ENCODE measurements at places on chromosomes 6 and 20. TPM values are rescaled to one million over a fixed set of nuclear protein-coding genes. Genes with fewer than 3 reads are reported as not detected.

DNA sequence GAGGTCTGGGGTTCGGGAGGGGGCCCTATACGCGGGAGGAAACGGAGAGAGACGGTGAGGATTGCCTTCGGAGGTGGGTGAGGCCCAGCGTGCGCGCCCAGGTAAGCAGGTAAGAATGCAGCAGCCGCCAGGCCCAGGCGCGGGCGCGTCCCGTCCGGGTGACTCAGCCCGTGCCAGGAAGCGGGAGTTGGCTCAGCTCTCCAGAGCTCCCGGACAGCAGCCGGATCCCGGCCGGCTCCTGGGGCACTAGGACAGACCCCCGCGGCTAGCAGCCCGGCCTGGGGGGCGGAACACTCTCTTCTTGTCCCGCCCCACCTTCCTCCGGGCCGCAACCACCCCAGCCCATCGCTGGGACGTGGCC, 1.5 kb upstream of the MDFI start:
- no peak for DNase-seq

The SLC13A3 gene
- not detected for total RNA-seq

- DNase-seq, result no peak
Measured at GRCh38 chr20:49123982-49124381, 64.2 kb downstream of the STAU1 start.

GRCh38 chr20:35541118-35541782, 628 bp upstream of the ERGIC3 start:
- no peak for DNase-seq

The RUNX2 gene
- total RNA-seq, result 9.3 TPM

- DNase-seq, result no peak
Measured at GRCh38 chr6:38233161-38233791, 406.5 kb downstream of the BTBD9 start.

- DNase-seq, result no peak
Measured at GRCh38 chr6:44549516-44549915, 162.0 kb downstream of the CDC5L start.

DNA sequence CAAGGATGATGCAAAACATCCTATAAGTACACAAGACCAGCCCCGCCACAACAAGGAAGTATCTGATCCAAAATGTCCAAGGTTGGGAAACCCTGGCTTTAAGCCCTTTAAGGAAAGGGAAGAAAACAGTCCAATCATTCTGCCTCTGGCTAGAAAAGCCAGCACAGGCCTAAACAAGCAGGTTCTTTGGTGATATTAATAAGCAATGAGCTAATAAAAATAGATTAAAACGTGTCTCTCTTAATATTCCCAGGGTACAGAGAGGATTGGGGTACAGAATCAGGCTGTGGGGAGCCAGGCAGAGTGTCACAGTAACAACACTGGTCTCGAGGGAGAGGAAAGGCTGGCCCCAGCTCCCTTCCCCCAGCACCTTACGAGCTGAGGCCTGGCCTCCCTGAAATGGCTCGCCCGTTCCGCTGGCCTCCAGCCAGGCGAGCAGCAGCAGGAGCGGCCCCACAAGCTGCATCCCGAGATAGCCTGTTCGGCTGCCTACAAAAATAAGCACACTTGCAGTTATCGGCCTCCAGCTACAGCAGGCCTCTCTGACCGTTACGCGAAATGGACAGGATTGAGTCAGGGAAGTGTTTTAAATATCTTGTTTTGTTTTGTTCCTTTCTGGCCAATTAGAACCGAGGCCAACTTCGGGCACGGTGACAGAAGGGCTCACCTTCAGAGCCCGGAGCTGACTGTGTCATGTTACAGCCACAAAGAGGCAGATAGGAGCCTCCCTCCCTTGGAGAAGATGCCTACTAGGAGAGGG, 4.0 kb upstream of the ZMYND8 start:
- DNase-seq, result no peak

GRCh38 chr20:10249822-10250221, 31.2 kb downstream of the SNAP25 start:
- no peak for DNase-seq

- DNase-seq, result no peak
Measured at GRCh38 chr6:7629321-7629720, 39.3 kb downstream of the SNRNP48 start.

GRCh38 chr6:79170959-79171358, 63.5 kb downstream of the HMGN3 start:
- no peak for DNase-seq

The COX4I2 gene
- total RNA-seq, result not detected

DNA sequence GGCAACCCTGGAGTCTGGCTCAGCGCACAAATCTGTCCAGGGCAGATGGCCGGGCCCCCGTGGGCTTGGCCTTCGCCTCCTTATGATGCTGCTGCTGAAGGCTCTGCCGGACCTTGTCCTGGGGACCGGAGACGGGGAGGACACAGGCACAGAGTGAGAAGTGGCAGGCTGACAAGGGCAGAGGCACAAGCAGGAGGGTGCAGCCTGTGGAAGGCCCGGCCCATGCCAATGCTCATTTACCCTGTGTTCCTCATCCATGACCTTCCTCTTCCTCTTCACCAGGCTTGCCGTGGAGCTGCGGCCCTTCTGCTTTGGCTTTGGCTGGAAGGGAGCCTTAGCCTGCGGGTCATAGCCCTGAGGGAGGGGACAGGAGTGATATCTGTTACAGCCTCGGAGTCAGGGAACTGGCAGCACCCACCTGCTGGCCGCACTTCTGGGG, 2.4 kb downstream of the B3GALT4 start:
- no peak for DNase-seq

DNA sequence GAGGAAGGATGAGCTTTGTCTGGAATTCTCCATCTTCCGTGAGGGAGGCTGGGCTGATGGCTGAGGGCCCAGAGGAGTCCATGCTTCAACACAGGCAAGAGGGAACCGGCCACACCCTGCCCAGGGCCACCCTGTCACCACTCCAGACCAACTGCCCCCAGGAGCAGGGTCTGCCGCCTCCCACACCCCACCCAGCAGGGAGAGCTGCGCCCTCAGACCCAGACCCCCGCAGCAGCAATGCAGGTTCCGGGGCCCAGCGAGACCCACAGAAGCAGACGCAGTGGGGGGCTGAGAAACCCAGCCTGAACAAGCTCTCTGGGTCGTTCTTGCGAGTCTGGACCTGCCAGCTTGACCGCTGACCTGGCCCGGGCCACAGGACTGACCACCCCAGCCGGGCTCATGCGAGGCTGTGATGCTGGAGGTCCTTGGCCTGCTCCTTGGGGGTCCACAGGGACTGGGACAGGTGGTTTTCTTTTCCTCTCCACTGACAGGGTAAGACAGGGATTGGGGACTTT, 25.0 kb downstream of the FRMD1 start:
- no peak for DNase-seq

- DNase-seq, result no peak
Measured at GRCh38 chr6:44292661-44293365, 20.3 kb downstream of the AARS2 start.

- DNase-seq, result no peak
Measured at GRCh38 chr20:45325371-45325770, 17.3 kb upstream of the MATN4 start.

DNA sequence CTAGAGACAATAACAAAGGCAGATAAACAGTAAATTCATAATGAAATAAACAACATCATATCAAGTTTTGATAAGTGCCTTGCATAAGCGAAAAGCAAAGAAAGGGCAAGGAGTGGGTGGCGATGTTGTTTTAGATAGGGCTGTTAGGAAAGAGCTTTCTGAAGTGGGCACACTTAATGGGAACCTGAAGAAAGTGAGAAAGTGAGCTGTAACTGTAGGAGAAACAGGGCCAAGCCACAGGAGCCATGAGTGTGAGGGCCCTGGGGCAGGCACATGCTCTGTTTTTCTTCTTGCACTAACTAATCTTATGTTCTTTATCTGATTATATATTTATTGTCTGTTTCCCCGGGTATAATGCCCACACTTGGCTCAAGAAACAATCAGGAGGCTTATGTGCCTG, 193.4 kb upstream of the SUPT3H start:
- DNase-seq, result peak; percentile 20

GRCh38 chr6:14713008-14713960, 532.6 kb upstream of the JARID2 start:
- no peak for DNase-seq

DNA sequence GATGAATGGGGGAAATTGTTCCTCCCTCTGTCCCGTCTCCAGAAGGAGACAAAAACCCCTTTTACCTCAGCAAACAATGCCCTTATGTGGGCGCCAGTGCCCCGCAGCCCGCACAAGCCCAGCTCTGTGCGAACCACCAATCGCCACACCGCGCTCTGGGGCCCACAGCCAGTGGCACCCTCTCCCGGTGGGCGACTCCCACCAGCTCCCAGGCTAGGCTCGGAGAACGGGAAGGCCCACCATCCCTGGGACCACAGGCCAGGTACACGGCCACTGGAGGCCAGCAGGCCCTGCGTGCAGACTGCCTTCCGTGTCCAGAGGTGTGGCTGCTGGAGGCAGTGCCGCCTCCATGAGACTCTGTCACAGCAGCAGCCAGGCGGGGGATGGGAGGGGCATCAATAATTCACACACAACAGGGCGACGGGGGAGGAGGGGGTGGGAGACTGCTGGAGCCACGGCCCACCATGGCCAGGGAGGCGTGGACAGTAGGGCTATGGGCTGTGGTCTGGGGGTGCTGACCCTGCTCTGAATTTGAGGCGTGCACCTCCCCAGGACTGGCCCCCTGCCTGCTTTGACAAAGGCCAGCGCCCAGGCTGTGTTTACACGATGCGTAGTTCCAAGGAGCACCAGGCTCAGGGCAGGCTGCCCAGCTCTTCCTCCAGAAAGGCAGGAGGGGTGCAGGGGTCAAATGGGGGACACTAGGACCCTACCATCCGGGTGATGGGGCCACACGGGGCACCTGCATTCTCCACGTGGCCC, 105.7 kb downstream of the ASXL1 start:
- no peak for DNase-seq

All from activated CD8-positive, alpha-beta T cell treated with anti-CD3 and anti-CD28 coated beads for 36 hours (primary cell).